ENCODE measurements at places on chromosomes 4 and X. TPM values are rescaled to one million over a fixed set of nuclear protein-coding genes. Genes with fewer than 3 reads are reported as not detected.

The UGT2B17 gene
- not detected for polyA plus RNA-seq

The MMAA gene
- polyA plus RNA-seq, result 2.3 TPM

The TKTL2 gene
- not detected for polyA plus RNA-seq

The SLC9A7 gene
- polyA plus RNA-seq, result 2.2 TPM

The MGAT4D gene
- not detected for polyA plus RNA-seq

The SOWAHB gene
- polyA plus RNA-seq, result not detected

The PRRG1 gene
- polyA plus RNA-seq, result 10.5 TPM

The RHOXF1 gene
- polyA plus RNA-seq, result 2.0 TPM

The GLUD2 gene
- polyA plus RNA-seq, result 0.09 TPM

The TRIML2 gene
- polyA plus RNA-seq, result not detected

The HGFAC gene
- polyA plus RNA-seq, result 1.5 TPM

The CXCL11 gene
- polyA plus RNA-seq, result not detected

The SHROOM3 gene
- 21.6 TPM for polyA plus RNA-seq

The CPZ gene
- polyA plus RNA-seq, result 4.7 TPM

The MAEA gene
- polyA plus RNA-seq, result 76.8 TPM

The FAAH2 gene
- 2.0 TPM for polyA plus RNA-seq

The HAND2 gene
- polyA plus RNA-seq, result 199 TPM
